Activated CD8-positive, alpha-beta memory T cell treated with anti-CD3 and anti-CD28 coated beads for 48 hours (primary cell): ENCODE measurements at places on chromosomes 4 and X.

GRCh38 chr4:69639542-69639941, at the start of gene UGT2A2:
Gene UGT2A2 (minus strand): TSS chr4:69639642. CDS start chr4:69639640, 2 bp downstream.
- no peak for DNase-seq

- DNase-seq, result no peak
Observed at GRCh38 chr4:123412091-123412505, 15.5 kb downstream of the SPRY1 start.

- DNase-seq, result no peak
Observed at GRCh38 chrX:11172415-11172814, 61.3 kb downstream of the HCCS start.

- no peak for DNase-seq
Observed at GRCh38 chrX:57930051-57930450, 19.8 kb upstream of the ZXDA start.

DNA sequence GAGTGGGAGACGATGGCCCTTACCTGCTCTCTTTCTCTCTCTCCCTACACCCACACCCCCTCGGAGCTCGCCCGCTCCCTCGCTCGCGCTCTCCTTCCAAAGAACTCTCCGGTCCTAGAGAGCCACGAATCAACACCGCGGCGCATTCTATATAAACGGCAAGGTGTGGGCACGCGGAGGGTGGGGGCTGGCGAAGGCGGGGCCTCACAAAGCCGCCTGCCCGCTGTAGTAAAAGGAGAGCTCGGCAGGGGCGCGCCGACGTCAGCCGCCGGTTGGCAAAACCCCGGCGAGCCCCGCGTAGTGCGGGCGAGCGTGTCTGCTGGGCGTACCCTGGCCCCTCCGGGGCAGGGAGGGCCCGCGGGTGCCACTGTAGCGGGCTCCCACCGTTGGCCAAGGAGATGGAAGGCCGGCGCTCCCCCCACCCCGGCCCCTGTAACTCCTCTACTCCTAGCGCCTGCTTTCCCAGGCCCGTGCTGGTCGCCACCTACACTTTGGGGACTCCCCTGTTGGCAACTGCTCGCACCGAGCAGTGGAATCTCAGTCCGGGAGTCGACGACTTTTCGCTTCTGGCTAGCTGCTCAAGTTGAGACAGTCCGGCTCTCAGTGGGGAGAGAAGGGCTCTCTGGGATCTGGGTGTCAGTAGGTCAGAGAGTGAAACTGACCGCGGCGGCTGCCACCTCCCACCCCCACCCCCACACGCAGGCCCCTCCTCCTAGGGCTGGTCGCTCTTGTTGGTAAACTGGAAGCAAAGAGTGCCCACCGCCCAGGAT, 325.5 kb upstream of the F9 start:
- DNase-seq, result no peak

DNA sequence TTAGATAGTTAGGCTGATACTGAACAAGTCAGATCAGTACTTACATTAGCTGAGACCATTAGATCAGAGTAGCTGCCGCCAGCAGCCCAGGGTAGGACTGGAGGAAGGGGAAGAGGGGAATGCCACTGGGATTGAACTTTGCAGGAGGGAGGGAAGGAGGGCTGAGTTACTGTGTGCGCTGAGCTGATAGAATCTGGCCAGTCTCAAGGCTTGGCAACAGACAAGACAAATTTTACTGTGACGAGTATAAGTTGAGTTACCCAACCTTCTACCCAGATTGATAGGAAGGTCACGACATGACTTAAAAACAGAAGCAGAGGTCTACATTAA, 372.1 kb downstream of the OPHN1 start:
- no peak for DNase-seq

GRCh38 chrX:24210190-24210589, 60.7 kb downstream of the ZFX start:
- no peak for DNase-seq

DNA sequence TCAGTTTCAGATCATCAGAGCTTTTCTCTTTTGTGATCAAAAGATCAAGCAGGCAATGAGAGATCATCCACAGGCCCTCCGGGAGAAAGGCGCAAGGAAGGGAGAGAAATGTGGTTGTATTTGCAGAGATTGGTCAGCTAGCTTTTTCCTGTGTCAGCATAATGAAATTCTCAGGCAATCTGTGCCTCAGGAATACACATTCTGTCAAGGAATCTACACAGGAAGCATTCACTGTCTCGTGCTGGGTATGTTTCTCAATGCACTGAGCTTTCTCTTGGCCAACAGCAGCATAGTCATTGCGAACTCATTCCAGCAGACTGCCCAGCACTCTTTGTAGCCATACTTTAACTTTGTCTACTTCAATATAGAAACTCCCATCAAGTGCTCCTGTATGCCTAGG, 413.7 kb downstream of the PPP3CA start:
- no peak for DNase-seq

- no peak for DNase-seq
Observed at GRCh38 chrX:17692709-17693346, 44.5 kb upstream of the SCML1 start.

- no peak for DNase-seq
Observed at GRCh38 chrX:96556886-96557285, 127.8 kb upstream of the DIAPH2 start.

DNA sequence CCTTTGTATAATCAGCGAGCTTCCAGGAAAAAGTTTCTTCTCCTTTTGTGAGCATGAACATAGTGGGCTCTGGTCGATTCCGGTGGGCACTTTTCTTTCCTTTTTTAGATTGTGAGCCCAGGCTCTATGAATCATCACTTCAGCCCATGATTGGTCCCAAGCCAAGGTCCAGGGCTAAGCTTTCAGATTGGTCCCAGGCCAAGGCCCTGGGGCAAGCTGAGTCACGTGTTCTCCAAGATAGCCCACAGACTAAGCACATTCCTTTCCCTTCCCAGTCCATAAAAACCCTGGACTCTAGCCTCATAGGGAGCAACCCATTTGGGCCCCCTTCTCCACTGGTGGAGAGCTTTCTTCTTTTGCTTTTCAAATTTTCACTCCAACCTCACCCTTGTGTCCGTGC, 430.5 kb downstream of the NAP1L3 start:
- DNase-seq, result no peak

DNA sequence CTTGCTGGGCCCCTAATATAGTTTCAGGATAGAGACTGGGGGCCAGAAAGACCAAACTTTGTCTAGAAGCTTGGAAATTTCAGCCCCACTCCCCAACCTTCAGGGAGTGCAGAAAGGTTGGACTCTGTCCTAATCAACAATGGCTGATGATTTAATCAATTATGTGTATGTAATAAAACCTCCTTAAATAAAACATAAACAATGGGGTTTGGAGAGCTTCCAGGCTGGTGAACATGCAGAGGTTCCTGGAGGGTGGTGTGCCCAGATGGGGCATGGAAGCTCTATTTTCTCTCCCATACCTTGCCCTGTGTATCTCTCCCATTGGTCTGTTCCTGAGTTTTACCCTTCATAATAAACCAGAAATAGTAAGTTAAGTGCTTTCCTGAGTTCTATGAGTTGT, 174.2 kb downstream of the GC start:
- DNase-seq, result no peak

DNA sequence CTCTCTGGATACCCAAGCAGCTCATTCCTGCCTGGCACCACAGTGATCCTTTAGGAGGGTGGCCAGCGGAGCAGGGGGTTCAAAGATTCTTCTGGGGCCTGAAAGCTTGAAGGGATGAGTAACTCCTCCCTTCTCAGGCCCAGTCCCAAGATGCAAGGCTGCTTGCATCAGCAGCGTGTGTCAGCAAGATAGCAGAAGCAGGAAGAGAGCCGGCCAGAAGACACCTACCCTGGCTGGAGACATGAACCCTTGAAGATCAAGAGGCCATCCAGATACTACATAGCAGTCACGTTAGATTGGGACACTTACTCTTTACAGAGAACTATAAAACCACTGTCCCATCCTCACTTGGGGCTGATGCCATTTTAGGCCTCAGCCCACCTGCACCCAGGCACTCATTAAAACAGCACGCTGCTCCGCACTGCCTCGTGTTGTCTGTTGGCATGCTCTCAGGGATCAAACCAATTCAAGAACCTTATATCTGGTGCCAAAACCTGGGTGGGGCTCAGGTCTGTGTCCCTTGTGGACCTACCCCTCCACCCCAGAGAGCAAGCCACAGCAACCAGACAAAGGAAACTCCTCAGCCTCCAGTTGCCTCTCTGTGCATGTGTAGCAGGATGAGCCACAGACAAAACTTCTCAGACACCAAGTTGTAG, 6.5 kb downstream of the UGT2B17 start:
- no peak for DNase-seq

DNA sequence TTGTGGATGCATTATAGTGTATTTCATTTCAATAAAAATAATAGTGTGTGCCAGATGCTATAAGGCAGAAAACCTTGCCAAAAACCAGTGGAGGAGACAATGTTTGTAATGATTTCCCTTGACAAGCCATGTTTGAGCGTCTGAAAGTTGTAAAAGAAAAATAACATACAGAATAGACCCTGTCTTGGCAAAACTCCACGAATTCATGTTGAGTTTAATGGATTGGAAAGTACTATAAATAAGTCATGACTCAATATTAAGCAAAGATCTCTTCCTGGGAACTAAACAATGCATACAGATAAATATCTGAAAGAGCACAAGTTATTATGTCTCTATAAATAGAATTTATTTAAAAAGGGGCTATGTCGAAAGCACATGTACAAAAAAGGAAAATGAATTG, 543.5 kb downstream of the GABRG1 start:
- no peak for DNase-seq

GRCh38 chrX:118655561-118656246, 71.7 kb upstream of the IL13RA1 start:
- DNase-seq, result no peak

- no peak for DNase-seq
Observed at GRCh38 chr4:159428975-159429692, 326.3 kb downstream of the RAPGEF2 start.

DNA sequence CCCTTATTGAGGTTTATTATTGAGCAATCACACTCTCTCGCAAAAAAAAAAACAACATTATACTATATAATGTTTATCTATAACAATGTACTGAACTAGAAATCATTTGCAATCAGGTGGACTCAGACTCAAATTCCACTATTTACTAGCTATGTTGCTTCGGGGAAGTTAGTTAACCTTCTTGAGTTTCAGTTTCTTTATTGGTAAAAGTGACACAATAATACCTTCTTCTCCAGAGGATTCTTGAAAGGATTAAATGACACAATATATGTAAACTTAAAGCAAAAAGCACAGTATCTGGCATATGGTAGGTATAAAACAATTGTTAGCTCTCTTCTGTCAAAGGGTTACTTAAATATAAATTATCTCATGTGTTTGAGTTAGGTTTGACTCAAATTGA, 31.5 kb upstream of the HDAC8 start:
- DNase-seq, result no peak

GRCh38 chr4:14478504-14478903, 523.8 kb upstream of the CPEB2 start:
- no peak for DNase-seq

- no peak for DNase-seq
Observed at GRCh38 chrX:150212672-150213480, 150.2 kb upstream of the MAMLD1 start.

GRCh38 chr4:182093431-182093831, 149.8 kb upstream of the TENM3 start:
- no peak for DNase-seq

GRCh38 chr4:154999950-155000578, 208.4 kb upstream of the NPY2R start:
- DNase-seq, result no peak

DNA sequence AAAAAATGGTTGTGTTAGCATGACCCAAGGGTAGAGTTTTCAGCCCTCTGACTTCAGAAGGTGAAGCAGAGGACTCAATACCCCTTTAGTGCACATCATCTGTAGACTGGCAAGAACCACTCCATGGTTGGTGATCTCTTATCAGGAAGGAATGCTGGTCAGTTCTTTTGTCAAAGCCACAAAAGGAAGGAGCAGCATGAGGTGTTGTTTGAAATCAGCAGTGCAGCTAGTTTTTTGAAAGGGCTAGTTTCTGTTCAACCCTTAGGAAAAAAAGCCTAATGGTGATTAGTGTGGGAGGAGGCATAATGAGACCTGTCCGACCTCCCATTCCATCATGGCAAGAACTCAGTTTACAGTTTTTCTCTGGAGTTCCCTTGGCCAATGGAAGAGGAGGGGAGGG, 362.0 kb upstream of the CT83 start:
- no peak for DNase-seq

- no peak for DNase-seq
Observed at GRCh38 chr4:41750626-41751448, 2.3 kb upstream of the PHOX2B start.

DNA sequence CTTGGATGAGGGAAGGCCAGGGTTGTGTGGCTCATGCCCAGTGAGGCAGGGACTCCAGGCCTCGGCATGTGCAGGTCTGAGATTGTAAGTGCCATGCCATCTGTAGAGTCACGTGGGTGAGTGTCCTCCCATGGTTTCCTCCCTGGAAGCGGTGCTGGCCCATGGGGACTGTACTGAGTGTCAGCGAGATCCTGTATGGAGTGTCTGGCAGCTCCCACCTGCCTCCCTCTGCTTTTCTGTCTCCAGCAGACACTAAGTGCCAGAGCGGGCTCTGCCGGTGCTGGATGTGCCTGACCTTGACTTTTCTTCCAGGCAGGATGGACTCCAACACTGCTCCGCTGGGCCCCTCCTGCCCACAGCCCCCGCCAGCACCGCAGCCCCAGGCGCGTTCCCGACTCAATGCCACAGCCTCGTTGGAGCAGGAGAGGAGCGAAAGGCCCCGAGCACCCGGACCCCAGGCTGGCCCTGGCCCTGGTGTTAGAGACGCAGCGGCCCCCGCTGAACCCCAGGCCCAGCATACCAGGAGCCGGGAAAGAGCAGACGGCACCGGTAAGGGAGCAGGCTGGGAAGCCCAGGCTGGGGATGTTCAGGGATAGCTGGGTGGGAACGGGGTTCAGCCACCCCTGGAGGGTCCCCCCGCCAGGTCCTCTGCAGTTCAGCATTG, 7.6 kb downstream of the WFS1 start:
- DNase-seq, result no peak

GRCh38 chr4:44869222-44869882, 143.0 kb upstream of the GNPDA2 start:
- DNase-seq, result no peak

DNA sequence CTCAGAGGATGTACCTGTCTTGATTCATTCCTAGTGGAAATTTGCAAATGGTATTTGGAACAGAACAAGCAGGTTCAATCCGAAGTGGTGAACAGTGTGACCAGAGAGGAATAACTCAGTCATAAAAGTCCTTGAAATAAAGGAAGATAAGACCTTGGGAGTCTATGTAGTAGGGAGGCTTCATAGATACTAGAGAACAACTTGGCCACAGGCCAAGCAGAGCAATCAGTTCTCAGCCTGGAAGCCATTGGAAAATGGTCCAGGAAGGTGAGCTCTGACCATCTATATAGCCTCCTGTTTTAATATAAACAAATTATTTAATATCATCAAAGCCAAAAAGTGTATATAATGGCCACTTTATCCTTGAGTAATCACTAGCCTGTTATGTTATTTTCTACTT, 11.3 kb downstream of the TXK start:
- no peak for DNase-seq

- DNase-seq, result no peak
Observed at GRCh38 chrX:18753631-18754030, 46.2 kb downstream of the PPEF1 start.

GRCh38 chr4:183522821-183523220, 18.0 kb downstream of the ING2 start:
- no peak for DNase-seq
